Chondrocyte (in vitro differentiated cells): ENCODE measurements at places on chromosomes 16 and 17. TPM values are rescaled to one million over a fixed set of nuclear protein-coding genes. Genes with fewer than 3 reads are reported as not detected.

DNA sequence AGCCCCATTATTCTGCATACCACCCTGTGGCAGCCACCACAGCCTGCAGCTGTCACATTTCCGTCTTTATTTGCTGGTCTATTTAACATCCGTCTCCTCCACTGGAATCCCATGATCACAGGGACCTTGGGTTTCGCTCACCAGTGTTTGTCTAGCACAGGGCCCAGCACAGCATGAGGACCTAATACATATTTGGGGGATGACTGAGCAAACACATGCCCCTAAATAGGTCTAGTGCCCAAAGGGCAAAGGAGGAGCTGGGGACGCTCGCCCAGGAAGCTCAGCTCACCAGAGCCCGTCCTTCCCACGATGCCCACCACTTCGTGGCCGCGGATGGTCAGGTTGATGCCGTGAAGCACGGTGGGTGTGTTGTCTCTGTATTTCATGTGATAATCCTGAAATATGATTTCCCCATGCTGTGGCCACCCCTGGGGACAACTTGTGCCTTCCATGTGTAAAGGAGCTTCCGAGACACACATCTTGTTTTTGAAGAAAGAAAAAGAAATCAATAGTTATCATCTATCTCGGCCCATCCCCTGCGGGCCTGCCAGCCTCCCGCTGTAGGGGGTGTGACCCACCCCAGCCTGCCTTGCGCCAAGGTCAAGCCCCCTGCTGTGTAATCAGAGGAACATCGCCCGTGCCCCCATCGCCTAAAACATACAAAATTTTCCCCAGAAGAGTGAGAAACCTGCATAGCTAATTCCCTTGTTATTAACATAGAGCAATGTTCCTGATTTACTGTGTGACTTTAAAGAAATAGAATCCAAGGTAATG, 21.0 kb upstream of the ABCC12 start:
- DNase-seq, result no peak

DNA sequence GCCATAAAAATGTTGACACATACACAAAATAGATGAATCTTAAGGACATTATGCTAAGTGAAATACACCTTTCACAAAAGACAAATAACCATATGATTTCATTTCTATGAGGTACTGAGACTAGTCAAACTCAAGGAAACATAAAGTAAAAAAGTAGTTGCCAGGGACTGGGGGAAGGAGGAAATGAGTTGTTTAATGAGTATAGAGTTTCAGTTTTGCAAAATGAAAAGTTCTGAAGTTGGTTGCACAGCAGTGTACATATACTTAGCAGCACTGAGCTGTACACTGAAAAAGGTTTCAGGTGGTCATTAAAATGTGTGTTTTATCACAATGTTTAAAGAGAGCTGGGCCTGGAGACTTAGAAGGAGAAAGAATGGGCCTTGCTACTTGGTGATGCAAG, 4.7 kb upstream of the SLC13A2 start:
- DNase-seq, result no peak

GRCh38 chr16:2115591-2115973, 20.1 kb downstream of the PKD1 start:
- DNase-seq, result no peak

DNA sequence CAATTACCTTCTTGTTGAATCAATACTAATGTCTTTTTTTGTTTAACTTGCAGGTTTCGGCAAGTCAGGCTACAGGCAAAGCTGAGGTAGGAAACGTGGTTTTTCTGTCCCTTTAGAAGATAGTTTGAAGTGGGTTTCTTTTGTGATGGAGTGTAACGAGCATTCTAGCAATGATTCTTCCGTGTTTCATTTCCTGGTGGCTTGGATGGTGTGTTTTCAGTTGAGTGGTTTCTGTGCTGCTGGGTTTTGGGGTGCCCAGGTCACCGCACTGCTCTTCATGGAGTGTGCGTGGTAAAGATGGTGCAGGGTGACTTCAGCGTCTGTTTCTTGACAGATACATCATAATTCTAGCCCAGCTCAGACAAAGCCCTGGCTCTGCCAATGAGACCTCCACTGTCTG, 769.7 kb upstream of the EEF2KMT start:
- DNase-seq, result no peak

- no peak for DNase-seq
Measured at GRCh38 chr16:2226245-2226793, 2.9 kb downstream of the E4F1 start.

- DNase-seq, result peak; percentile 70
Measured at GRCh38 chr16:85401370-85401916, 211.7 kb upstream of the GSE1 start.

DNA sequence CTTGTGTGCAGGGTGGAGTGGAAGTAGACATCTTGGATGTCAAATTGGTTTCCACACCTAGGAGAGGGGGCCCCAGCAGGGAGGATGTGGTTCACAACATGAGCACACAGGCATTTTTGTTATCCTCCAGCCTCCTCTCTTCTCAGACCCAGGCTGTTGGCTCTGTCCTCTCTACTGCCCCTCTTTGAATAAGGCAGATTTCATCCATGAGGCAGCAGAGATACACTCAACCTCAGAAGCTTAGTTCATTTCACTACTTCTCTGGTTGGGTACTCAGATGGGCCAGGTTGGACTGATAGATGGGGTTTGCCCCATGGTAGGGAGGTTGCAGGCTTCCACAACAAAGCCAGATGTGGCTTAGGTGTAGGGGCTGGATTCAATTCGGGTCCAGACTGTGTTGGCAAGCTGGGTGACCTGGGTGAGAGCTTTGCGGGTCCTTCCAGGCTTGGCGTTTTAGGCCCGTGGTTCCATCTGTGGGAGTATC, 22.2 kb upstream of the NFATC3 start:
- peak; percentile 17 for DNase-seq

GRCh38 chr17:3972281-3972731, 8.1 kb upstream of the ATP2A3 start:
- DNase-seq, result no peak

The KRT222 gene
- not detected in 3 replicates for total RNA-seq

The PIK3R5 gene
- total RNA-seq, result 0.08 TPM in 1 of 3 replicates, not detected in the others

The SLC52A1 gene
- total RNA-seq, result not detected in 3 replicates

The CD300LB gene
- total RNA-seq, result not detected in 3 replicates
